ENCODE measurements at places on chromosomes 7 and 10. TPM values are rescaled to one million over a fixed set of nuclear protein-coding genes. Genes with fewer than 3 reads are reported as not detected.
A peak's percentile ranks its signal among the peaks of the same experiment; 100 is the strongest.

GRCh38 chr7:110050785-110051184, 1040.1 kb upstream of the LRRN3 start:
- DNase-seq: no peak

GRCh38 chr10:69847883-69848282, 46.2 kb downstream of the COL13A1 start:
- peak; percentile 41 for DNase-seq
- no peaks in the 10 kb centered on the region for H3K36me3 ChIP-seq
- H3K27me3 ChIP-seq: no peaks in the 10 kb centered on the region
- no peak overlapping the region for H3K4me3 ChIP-seq

- H3K4me3 ChIP-seq: no peak overlapping the region
- no peak for DNase-seq
- H3K4me1 ChIP-seq: peaks cover 51% of the 10 kb centered on the region
Observed at GRCh38 chr10:24701447-24701846, 22.2 kb downstream of the ARHGAP21 start.

DNA sequence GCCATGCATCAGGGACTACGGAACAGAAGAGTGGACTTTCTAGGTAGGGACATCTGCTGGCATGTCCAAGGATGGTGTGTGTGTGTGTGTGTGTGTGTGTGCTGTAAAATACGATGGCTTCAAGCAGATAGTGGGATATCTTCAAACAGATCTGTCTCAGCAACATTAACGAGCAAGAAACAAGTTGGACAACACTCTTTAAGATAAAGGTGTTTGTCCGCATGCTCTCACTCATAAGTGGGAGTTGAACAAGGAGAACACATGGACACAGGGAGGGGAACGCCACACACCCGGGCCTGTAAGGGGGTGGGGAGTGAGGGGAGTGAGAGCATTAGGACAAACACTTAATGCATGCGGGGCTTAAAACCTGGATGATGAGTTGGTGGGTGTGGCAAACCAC, 89.8 kb upstream of the AKR1E2 start:
- no peak for DNase-seq
- no peak overlapping the region for H3K27ac ChIP-seq
- H3K4me1 ChIP-seq: no peaks in the 10 kb centered on the region
- no peaks in the 10 kb centered on the region for H3K27me3 ChIP-seq
- no peak overlapping the region for H3K4me3 ChIP-seq
- H3K36me3 ChIP-seq: no peaks in the 10 kb centered on the region

GRCh38 chr10:64159910-64160872, 639.0 kb downstream of the REEP3 start:
- no peak overlapping the region for H3K4me3 ChIP-seq
- H3K36me3 ChIP-seq: no peaks in the 10 kb centered on the region
- H3K4me1 ChIP-seq: no peaks in the 10 kb centered on the region

DNA sequence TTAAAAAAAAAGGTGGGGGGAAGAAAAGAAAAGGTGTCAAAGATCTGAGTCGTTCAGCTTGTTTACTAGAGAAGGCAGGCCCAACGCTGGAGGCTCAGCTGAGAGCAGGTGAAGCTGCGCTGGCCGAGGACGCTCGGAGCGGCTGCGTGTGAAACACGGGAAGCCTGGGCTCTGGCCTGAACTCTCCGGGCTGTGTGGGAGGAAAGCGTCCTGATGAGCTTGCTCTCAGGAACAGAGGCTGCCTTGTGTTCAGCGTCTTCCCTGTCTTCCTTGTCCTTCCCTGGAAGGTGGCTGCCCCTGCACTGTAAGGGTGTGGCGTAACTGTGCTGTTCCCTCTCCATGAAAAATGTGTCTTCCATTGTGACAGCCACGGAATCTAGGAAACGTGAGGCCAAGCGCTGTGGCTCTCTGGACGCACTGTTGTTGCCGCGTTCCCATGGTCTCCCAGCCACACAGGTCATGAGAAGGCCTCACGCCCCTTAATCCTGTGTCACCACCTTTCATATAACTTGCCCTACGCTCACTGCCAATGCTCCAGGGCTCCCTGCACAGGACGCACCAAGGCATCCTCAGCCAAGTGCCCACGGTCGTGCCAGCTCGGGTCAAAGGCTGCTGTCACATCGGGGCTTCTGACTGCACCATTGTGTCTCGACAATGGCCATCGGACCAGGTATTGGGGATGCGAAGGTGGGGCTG, 15.8 kb downstream of the IL15RA start:
- no peaks in the 10 kb centered on the region for H3K36me3 ChIP-seq
- no peak for DNase-seq
- no peaks in the 10 kb centered on the region for H3K27me3 ChIP-seq
- no peak overlapping the region for H3K27ac ChIP-seq

DNA sequence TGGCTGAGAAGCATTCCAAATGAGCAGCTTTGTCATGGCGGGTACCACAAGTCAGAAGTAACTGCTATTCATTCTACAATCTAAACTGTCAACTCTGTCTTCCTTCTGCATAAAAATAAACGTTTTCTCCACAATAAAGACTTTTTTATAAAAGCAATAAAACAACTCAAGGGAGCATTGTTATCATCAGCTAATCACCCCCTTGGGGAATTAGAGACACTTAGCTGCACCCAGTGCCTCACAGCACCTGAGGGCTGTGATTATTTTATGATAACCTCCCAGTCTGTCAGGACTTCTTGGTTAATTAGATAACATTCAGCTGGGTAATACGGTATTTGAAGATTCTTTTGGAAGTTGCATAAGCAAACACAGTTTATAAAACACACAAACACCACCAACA, 155.6 kb downstream of the PPP1R3A start:
- H3K27ac ChIP-seq: no peak overlapping the region
- H3K4me3 ChIP-seq: no peak overlapping the region
- DNase-seq: no peak
- H3K36me3 ChIP-seq: no peaks in the 10 kb centered on the region

DNA sequence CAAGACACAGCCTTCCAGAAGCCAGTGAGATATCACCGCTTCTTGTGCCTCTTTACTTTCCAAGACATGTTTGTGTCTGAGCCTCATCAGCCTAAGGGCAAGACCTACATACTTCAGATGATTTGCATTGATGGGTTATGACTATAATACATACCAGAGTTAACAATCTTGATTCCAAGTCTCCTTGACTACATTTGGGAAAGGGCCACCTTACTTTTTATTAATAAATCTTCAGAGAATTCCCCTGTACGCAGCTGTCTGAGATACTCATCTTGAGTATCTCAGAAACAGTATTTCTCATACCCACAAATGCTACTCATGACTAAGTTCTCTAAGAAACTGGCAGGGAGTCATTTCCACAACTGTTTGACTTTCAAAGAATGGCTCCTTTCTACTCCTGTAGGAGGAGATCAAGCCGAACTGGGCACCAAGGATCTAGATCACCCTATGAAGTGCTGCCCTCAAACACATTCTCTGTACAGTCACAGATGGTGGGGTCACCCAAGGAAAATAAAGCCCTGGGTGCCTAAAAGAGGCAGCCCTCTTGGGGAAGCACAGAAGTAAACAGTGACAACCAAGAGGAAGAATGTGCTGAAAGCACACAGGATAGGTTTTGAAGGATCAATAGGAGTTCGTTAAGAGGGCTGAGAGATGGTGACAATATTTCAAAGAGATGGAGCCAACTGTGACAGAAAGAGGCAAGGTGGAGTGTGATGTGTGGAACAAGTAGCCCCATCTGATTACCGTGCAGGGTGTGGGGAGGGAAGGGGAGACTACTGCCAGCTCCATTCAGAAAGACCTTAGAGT, 138.9 kb downstream of the JAZF1 start:
- peak; percentile 93 for DNase-seq
- no peaks in the 10 kb centered on the region for H3K36me3 ChIP-seq
- no peaks in the 10 kb centered on the region for H3K27me3 ChIP-seq
- peak overlapping the region; percentile 33 for H3K4me3 ChIP-seq
- peak overlapping the region; percentile 53 for H3K27ac ChIP-seq
- peaks cover 46% of the 10 kb centered on the region for H3K4me1 ChIP-seq

DNA sequence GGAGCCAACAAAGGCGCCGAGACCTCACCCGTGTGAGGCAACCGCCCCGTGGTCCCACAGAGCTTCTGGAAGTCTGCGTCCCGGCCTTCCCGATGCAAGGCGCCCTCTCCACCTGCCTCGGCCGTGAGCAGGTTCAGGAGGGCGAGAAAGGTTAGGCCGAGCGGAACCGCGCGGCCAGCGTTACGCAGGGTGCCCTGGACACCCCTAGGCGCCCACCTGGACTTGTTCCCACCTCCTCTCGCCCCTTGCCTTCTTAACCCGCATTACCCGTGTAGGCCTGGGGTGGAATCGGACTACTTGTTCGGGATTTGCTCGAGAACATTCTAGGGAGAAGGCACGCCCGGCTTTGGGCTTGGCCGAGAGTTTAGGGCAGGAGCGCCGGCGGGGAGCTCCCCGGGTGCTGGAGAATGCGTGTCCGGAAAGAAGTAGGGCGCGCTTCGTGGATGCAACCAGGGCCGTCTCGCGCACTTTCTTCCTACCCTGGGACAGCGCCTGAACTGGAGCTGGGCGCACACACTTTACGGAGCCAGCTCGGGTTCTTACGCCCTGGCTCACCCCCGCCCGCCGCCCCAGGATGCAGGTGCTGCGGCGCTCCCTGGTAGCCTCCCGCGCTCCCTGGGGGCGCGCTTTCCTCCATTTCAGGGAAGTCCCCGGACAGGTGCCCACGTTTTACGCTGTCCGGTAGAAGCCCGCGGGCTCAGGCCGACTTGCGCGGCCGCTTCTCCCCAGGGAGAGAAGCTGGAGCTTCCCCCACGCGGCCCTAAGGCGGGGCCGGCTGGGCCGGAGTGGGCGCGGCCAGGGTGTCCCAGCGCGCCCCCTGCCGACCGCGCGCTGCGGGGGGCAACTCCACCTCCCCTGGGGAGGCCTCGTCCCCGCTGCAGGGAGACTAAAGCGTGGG, 74.5 kb downstream of the INSIG1 start:
- peak; percentile 36 for DNase-seq
- no peaks in the 10 kb centered on the region for H3K36me3 ChIP-seq
- H3K4me1 ChIP-seq: no peaks in the 10 kb centered on the region

- H3K4me1 ChIP-seq: peaks cover 3% of the 10 kb centered on the region
- no peak overlapping the region for H3K27ac ChIP-seq
- peaks cover 11% of the 10 kb centered on the region for H3K27me3 ChIP-seq
- no peak overlapping the region for H3K4me3 ChIP-seq
- H3K36me3 ChIP-seq: no peaks in the 10 kb centered on the region
Observed at GRCh38 chr10:113447278-113447677, 105.6 kb upstream of the HABP2 start.

DNA sequence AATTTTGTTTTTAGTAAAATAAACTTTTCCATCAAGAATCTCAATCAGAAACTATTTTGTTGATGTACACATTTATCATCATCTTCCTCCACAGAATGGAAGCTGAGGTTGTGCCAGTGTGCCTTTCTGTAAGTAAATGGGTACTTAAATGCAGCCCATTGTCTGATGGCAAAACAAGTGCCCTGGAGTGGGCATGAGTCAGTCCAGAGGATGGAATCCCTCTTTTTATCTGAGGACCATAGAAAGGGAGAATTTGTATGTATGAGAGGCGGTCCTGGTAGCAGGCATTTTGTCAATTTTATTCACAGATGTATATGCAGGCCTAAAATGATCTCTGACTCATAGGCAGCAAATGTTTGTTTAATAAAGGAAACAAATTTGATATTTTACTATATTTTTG, 102.1 kb upstream of the MAGI2 start:
- H3K4me3 ChIP-seq: no peak overlapping the region
- H3K27ac ChIP-seq: no peak overlapping the region
- H3K36me3 ChIP-seq: no peaks in the 10 kb centered on the region
- DNase-seq: no peak
- H3K4me1 ChIP-seq: peaks cover 6% of the 10 kb centered on the region

DNA sequence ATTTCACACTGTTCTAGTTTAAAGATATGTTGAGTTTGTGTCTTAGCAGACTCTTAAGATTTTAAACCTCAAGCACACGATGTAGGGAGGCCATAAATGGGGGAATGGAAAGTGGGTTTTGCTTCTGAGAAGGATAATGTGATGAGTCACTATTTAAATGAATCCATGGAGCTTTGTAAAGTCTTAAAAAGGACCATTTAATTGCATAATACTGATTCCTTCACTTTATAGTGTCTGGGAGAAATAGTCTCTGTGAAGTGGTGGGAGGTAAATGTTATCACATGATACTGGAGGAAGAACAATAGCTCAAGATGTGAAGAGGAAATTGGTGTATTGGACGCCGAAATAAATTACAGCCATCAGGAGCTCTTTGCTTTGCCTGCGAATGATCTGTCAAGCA, 84.0 kb upstream of the MYO3A start:
- no peaks in the 10 kb centered on the region for H3K4me1 ChIP-seq
- no peaks in the 10 kb centered on the region for H3K27me3 ChIP-seq
- no peak overlapping the region for H3K27ac ChIP-seq

Gene FGFR2
- not detected for total RNA-seq

Gene PPA1
- 117 TPM for total RNA-seq

Gene LIPM
- total RNA-seq: not detected

Gene MMD2
- total RNA-seq: not detected

Gene GNGT1
- total RNA-seq: not detected

Gene GPRIN2
- not detected for total RNA-seq

Gene SKIDA1
- not detected for total RNA-seq

Gene ADIRF
- 17.6 TPM for total RNA-seq

Gene TMEM270
- not detected for total RNA-seq

Gene PAX2
- total RNA-seq: not detected

Gene MKX
- total RNA-seq: 44.1 TPM

Gene OR2A12
- not detected for total RNA-seq
